Stimulated activated CD8-positive, alpha-beta memory T cell treated with anti-CD3 and anti-CD28 coated beads, Interleukin-2, amount 100 ng/mL, for 48 hours (primary cell): ENCODE measurements at places on chromosomes 3 and 15.

DNA sequence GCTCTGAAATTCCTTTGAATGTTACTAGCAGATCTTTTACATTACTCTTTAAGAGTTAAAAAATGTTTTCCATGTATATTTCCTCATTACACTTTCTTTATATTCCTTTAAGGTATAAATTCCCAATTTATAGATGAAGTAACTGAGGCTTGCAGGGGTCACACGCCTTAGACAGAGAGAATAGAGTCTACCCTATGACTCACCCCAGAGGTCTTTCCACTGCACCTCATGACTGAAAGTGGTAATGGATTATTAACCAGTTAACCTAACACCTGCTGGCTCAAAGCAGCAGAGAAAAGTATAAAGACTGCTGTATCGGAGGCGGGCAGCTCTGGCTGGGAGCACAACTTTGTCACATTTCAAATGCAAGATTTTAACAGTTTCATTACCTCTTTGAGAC is 37.7 kb downstream of the LDHAL6B start:
- DNase-seq = no peak

GRCh38 chr15:25810154-25810553 is 53.0 kb downstream of the ATP10A start:
- no peak for DNase-seq

DNA sequence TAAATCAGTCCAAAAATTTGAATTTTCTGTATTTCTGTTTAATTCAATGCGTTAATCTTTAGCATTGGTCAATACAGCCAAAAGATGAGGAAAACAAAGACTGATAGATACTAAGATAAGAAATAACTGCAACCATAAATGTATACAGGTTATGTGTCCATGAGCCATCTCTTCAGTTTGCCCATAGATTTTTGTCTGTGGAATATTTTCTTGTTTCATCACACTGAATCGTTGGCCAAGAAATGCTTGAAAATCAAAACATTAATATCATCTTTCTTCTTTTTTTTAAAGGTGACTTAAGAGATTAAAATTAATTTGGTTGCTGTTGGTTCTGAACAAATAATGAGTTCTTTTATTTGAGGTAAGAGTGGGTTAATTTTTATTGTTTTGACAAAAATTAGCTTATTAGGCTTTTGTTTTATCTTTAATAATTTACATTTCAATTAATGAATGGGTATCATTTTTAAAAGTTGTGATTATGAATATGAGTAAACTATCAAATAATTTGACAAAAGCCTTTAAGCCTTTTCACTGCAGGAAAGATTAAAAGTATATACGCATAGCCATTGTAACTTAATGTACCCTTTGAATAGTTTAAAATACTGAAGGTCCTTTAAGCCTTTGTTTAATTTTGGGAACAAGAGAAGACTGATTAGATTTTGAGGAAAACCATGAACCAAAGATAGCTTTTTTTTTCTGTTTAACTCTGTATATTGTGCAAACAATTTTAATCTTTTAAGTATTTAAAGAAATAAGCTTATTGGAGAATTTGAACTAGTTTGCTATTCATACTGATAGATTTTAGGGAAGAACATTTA is 14.7 kb upstream of the CHD2 start:
- DNase-seq = no peak

GRCh38 chr15:88624156-88624970 is 3.2 kb downstream of the AEN start:
- DNase-seq = no peak

GRCh38 chr3:167346171-167346570 is 33.9 kb downstream of the ZBBX start:
- no peak for DNase-seq

DNA sequence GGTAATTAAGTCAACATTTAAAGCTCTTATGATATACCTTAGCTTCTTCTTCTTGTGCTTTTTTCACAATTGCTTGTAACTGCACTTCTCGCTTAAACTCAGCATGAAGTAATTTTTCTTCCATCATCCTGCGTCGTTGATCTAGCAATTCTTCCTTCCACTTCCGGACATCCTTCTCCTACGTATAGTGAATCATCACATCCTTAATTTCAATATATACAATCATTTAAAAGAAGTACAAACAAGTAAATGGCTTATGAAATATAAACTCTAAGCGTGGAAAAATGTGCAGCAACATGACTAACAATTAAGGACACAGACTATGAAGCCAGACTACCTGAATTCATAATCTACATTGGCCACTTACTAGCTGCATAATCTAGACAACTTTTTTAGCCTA is 151.4 kb downstream of the SCAPER start:
- no peak for DNase-seq

DNA sequence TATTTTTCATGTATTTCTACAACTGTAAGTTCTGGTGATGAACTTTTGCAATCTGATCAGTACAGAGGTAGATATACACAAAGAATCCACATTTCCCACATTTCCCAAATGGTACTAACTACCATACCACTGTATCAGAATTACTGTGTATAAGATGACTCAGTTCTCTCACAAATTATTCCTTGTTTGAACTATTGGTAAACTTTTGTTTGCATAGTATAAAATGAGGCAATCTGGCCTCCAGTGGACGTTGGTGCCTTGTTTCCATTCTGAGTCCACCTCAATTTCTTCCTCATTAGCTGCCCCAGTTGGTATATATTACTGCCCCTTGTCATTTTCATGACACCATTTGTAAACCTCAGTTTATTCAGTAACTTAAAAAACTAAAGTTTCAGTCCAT is 38.5 kb downstream of the SPTSSB start:
- DNase-seq = no peak

DNA sequence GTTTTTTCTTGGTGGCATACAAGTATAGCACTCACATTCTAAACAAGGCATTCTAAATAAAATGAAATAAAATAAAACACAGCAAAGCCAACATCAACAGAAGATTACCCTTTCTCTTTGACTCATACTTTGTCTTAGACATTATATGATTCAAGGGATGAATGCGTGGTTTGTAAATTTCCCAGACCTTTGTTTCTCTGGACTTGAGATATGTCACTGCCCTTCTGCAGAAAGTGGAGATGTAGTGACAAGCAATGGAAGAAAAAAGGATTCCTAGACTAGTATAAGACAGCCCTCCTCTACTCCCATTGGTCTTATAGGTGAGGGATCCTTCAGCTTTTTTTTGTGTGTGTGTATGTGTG is 22.4 kb downstream of the NANOGP8 start:
- no peak for DNase-seq

DNA sequence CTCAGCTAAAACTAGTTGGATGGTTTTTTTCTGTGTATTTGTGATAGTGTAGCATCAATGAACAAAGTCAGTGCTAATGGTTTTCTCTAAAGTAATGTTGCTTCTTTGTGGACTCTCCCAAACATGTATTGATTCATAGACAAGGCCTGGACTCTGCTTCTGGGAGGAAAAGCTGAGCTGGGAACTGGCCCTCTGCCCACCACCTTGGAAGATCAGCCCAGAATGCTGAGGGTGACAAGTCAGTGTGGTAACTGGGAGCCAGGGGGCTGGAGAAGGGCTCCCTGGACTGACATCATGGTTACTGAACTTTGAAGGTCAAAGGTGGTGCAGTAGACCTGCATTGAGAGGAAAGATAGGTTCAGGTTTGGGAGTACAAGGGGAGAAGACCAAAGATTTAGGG is 3.0 kb downstream of the ARHGAP31 start:
- DNase-seq = no peak

- no peak for DNase-seq
Measured at GRCh38 chr3:176714034-176714433, 483.2 kb downstream of the TBL1XR1 start.

DNA sequence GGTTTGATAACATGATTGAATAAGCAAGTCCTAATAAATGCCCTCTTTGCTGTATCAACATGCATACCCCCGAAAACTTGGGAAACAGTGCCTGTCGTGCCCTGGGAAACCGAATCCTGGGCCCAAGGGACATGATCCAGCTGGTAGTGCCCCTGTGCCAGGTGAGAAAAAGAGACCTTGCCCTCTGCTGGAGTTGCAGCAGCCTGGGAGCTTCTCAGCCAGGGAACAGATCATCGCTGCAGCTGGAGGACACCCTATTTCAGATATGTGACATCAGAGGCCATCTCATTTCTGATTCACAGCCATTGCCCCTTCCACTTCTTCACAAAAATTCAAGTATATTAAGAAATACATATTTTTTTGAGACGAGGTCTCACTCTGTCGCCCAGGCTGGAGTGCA is 32.3 kb downstream of the STOML1 start:
- no peak for DNase-seq

DNA sequence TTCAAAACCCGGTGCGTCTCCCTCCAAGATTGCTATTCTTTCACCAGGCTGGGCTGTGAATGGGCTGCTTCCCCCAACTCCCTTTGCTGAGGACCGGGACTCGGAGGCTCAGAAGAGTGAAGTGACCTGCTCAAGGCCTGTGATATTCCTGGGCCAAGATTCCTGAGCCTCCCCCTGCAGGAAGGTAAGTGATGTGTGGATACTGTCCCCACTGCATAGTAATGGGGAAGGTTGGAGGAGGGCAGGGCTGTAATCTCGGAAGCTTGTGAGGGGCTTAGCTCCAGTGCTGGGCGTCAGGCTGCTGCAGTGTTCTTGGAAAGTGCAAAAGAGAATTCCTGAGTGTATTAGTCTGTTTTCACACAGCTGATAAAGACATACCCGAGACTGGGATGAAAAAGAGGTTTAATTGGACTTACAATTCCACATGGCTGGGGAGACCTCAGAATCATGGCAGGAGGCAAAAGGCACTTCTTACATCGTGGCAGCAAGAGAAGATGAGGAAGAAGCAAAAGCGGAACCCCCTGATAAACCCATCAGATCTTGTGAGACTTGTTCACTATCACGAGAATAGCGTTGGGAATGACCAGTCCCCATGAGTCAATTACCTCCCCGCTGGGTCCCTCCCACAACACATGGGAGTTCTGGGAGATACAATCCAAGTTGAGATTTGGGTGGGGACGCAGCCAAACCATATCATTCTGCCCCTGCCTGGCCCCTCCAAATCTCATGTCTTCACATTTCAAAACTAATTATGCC is 67.6 kb downstream of the EFCAB12 start:
- no peak for DNase-seq

GRCh38 chr3:184666442-184666841 is 45.4 kb downstream of the MAGEF1 start:
- no peak for DNase-seq

DNA sequence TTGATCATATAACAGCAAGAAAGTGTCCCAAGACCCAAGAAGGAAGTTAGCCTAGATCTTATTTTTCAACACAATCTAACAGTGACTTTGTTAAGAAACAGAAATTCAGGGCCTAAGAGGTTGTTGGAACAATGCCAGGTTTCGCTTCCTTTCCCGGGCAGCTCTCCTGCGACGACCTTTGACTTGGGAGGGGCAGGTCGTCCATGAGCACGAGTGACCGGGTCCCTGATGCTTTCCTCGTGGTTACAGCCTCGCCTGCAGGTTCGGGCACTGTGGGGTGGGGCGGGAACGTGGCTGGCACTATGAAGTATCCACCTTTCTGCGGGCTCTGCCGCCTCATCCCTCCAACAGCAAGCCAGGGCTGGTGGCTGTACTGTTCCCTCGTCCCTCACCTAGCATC is 90.1 kb upstream of the RGMA start:
- no peak for DNase-seq

DNA sequence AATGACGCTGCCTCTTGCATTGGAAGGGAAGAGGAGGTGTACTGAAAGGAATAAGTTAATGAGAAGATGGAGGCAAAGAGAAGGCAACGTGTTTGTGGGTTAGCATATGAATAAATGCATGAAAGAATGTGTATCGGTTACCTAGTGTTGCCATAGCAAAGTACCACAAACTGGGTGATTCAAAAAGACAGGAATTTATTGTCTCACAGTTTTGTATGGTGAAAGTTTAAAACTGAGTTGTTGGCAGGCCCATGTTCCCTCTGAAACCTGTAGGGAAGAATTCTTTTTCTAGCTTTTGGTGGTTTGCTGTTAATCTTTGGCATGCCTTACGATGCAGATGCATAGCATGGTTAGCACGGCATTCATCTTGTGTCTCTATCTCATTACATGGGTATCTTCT is 729.9 kb downstream of the MECOM start:
- DNase-seq = no peak

DNA sequence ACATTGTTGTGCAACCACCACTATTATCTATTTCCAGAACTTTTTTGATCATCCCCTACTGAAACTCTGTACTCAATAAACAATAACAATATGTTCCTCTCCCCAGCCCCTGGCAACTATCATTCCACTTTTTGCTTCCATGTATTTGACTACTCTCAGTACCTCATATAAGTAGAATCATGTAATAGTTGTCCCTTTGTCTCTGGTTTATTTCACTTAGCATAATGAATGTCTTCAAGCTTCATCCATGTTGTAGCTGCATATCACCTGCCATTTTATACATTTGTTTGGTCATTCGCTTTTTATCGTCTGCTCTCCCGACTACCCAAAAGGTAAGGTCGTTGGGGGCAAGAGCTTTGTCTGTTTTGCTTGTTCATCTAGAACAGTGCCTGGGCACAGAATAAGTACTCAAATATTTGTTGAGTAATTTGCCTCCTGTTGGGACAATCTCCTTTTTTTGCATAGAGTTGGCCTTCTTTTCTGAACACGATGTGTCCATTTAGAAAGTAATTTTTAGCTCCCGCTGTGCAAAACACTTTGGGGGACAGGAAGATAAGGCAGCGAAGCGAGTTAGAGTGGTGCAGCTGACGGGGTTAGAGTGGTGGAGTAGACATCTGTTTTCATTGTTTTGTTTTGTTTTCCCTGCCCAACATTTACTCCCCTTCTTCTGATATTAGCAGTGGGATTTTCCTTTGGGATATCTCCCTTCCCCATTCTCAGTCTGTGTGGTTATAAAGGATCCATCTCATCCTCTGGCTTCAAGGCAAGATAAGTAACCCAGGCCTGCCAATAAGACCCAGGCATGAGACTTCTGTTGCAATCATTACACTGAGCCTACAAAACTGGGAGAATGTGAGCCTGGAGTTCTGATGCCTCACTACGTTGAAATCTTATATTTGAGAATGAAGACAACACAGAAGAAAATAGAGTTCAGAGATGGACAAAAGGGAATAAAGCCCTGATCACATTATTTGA is 83.4 kb upstream of the RNU6-1 start:
- DNase-seq = no peak

- DNase-seq = no peak
Measured at GRCh38 chr3:152193673-152194267, 75.0 kb upstream of the MBNL1 start.

GRCh38 chr15:73052653-73053397 is 562 bp downstream of the NEO1 start:
- no peak for DNase-seq

- no peak for DNase-seq
Measured at GRCh38 chr15:62726461-62726860, 316.1 kb upstream of the TPM1 start.

GRCh38 chr3:10726787-10727186 is 89.2 kb upstream of the SLC6A11 start:
- no peak for DNase-seq
